Purkinje cell (primary cell): ENCODE measurements at places on chromosomes 12 and 14. TPM values are rescaled to one million over a fixed set of nuclear protein-coding genes. Genes with fewer than 3 reads are reported as not detected.

Gene NOC4L
- 4.7 and 6.2 TPM in 2 replicates for polyA plus RNA-seq

Gene TAS2R50
- not detected in 2 replicates for polyA plus RNA-seq

Gene COL2A1
- polyA plus RNA-seq, result not detected in 2 replicates

Gene P2RX2
- polyA plus RNA-seq, result not detected in 2 replicates
